ENCODE measurements at places on chromosomes 1 and 21.

- no peak for DNase-seq
Observed at GRCh38 chr1:206738370-206739366, 31.9 kb upstream of the IL19 start.

- DNase-seq: no peak
Observed at GRCh38 chr1:180270530-180271271, 40.6 kb downstream of the LHX4 start.

DNA sequence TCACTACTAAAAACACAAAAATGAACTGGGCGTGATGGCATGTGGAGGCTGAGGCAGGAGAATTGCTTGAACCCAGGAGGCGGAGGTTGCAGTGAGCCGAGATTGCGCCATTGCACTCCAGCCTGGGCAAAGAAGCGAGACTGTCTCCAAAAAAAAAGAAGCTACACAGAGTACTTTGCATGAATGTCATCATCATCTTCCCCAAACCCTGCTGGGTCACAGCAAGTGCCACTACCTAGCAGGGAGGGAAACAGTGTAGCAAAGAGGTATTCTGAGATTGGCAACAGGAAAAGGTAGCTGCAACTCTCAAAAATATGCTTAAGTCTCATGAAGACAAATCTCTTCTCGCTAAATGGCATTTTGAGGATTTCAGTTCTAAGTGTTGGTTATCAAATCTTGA is 12.8 kb downstream of the NDC1 start:
- no peak for DNase-seq

- no peak for DNase-seq
Observed at GRCh38 chr1:183089025-183089639, 65.9 kb downstream of the LAMC1 start.

GRCh38 chr1:36253161-36253862 is 29.1 kb downstream of the THRAP3 start:
- DNase-seq: no peak

DNA sequence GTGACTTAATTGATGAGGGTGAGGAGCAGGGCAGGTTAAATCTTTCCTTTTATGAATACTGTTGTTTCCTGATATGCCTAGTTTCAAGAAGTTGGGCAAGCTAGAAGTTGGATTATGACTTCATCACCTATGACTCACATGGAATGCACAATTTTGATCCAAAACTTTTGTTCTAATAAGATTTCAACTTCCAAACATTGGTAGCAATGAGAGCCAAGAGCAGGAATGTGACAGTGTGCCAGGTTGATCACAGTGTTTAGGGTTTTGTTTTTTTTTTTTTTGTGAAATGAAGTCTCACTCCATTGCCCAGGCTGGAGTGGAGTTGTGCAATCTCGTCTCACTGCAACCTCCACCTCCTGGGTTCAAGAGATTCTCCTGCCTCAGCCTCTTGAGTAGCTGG is 349.4 kb downstream of the DUSP10 start:
- DNase-seq: no peak

- DNase-seq: no peak
Observed at GRCh38 chr1:35860696-35861095, 22.3 kb upstream of the AGO1 start.

DNA sequence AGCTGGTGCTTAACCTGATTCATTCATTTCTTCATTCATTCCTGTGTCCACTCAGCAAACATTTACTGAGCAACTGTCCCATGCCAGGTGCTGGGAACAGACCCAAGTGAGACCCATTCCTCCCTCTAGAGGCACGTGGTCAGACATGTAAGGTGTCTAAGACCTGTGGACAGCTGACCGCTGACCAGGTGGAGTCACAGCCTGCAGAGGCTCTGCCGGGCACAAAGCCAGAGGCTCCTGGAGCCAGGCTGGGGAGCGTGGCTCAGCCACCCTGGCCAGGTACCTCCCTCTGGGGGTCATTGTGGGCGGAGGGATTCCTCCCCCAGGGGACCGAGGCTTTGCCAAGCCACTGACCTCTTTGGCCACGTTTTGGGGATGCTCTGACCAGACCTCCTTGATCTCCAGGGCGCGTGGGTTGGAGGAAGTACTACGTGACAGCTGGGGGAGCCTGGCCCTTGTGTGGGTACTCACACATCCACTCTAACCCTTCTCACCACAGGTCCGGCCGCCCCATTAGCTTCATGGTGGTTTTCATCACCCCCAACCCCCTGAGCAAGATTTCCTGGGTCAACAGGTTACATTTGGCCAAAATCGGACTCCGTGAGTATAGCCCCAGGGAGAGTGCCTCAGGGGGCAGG is 100.3 kb downstream of the ARHGEF10L start:
- DNase-seq: no peak

DNA sequence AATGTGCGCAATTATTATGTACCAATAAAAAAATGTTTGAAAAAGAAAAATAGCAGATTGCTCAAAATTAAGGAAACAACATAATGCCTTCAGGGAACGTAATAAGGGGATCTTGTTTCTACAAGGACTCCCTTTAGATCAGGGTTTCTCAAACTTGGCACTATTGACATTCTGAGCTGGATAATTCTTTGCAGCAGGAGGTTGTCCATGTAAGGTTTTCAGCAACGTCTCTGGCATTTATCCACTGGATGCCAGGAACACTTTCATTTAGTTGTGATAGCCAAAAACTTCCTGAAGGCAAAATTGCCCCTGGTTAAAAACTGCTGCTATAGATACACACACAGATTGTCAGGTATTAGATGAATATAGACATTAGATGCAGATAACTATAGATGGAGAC is 666.7 kb upstream of the ADAMTS5 start:
- no peak for DNase-seq

DNA sequence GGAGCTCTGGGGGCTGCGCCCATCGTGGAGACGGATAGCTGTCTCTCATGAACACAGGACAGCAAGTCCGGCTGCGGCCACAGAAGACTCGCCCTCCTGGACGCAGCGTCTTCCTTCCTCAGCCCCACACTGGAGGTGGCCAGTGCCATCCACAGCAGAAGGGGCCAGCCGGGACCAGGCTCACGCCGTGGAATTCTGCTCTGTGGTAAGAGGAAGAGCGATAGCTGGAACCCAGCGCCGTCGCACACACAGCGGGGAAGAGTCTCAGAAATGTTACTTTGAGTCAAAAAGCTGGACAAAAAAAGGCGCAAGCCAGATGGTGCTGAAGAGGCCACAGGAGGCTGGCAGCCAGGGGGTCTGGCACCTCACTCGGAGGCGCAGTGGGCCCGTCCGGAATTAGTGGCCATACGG is 113.9 kb upstream of the COL6A1 start:
- no peak for DNase-seq

DNA sequence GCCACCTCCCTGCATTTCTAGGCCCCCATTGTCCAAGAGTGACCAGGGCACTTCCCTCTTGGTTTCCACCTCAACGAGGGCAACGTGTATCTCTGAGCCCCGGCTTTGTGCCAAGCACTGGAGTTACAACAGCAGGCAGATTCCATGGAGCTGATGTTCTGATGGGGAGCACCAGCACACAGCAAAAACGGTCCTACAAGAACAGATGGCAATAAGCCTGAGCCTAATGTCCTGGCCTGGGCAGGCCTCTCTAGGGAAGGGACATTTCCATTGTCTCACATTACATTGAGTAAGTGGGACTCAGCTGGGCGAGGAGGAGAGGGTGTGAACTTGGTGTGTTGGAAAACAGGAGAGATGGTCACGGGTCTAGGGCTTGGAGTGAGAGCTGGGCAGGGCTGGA is 27.2 kb upstream of the NPPB start:
- no peak for DNase-seq

DNA sequence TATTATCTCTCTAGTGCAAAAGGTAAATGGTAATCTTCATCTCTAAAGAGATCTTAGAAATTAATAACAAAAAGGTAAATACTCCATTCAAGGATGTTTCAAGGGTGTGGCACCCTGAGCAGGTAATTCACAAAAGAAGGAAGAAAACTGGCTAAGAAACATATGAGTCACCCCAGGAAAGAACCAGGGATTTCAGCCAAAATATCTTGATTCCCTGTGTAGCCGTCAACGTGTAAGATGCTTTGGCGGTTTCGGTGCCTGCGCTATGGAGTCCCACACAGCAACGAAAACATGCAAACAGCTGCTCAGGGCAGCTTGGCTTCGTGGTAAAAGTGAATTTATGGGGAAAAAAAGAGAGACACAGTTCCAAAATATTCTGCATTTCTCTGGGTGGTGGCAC is 3.7 kb downstream of the ITGB2 start:
- DNase-seq: no peak

DNA sequence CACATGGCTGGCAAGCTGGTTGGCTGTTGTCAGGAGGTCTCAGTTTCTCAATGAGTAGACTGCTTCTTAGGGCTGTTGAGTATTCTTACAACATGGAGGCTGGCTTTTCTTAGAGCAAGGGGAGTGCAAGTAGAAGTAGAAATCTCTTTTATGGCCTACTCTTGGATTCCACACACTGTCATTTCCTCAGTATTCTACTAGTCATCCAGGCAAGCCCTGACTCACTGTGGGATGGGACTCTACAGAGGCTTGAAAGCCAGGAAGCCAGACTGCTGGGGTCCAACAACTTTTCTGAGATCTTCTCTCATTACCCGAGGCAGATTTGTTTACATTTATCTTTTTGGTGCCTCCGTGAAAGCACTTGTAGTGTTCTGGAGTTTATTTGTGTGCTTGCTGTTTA is 196.2 kb upstream of the APP start:
- DNase-seq: no peak

GRCh38 chr1:234920843-234921140 is 207.8 kb downstream of the TOMM20 start:
- DNase-seq: no peak

GRCh38 chr1:214086945-214087344 is 99.2 kb downstream of the PROX1 start:
- no peak for DNase-seq

DNA sequence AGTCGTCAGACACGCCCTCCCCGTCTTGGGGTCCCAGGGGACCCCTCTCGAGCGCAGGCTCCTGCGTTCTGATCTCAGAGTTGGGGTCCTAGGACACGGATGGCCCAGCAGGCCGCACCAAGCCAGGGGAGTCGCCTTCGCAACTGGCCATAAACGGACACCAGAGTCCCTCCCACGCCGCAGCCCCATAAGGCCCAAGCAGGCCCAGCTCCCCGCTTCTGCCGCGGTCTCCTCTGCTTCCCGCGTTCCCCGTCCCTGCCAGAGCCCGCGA is 633 bp downstream of the DMRTA2 start:
- no peak for DNase-seq
